ENCODE measurements at places on chromosomes 2 and 18.

DNA sequence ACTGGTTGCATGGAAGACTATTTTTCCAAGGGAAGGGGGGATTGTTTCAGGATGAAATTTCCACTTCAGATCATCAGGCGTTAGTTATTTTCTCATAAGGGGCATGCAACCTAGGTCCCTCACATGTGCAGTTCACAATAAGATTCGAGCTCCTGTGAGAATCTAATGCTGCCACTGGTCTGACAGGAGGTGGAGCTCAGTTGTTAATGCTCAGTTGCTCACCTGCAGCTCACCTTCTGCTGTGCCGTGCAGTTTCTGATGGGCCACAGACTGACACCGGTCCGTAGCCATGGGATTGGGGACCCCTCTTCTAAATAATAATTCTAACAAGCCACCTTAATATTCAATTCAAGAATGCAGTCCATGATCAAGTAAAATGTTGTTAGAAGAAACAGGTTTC, 34.9 kb downstream of the PLCL1 start:
- DNase-seq = no peak

- DNase-seq = no peak
These were observed 118.9 kb upstream of the NT5C1B start for GRCh38 chr2:18708203-18708715.

GRCh38 chr2:178859730-178860129, 52.5 kb upstream of the TTN start:
- no peak for DNase-seq

DNA sequence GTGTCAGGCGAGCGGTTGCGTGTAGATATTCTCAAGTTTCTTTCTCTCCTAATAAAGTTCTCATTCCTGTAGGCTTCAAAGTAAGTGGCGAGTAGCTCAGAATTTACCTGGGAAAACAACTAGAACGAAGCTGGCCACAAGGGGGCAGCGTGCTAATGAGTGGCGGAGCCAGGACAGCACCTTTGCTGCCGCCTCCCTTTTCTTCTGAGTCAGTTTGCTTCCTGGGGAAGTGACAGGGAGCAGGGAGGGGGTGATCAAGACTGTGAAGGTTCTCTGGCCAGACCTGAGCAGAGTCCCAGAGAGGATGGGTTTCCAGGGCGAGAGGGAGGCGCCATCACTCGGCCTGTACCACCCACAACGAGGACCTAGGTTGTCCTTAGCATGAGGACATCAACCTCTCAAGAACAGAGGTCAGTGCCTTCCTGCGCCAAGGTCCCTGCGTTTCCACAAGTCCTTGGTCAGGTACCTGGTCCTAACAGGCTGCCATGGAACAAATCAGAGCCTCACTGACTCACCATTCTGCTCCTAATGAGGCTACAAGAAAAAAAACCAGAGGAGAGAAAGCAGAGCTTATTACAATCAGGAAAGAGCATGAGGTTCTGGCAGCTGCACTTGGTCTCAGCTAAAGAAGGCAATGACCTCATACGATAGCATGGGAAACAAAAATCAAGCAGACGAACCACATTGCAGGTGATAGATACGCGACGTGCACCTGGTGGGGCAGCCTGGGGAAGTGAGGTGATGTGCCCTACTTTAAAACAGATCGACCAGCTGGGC, 98.7 kb downstream of the PLB1 start:
- DNase-seq = peak; percentile 52

DNA sequence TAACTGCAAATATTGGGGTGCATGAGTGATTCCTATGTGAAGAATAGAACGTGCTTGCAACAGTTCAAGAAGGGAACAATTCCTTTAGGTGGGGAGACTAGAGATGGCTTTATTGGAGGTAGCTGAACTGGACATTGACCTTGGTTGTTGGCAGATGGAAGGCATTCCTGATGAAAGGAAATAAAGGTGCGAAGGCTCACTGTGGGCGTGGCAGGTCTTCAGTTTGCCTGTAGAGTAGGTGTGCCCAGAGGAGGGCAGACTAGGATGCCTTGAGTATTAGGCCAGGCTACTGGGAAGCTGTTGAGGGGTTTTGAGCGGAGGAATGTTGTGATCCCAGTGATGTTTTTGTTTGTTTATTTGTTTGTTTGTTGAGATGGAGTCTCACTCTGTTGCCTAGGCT, 2.8 kb downstream of the SPR start:
- no peak for DNase-seq

DNA sequence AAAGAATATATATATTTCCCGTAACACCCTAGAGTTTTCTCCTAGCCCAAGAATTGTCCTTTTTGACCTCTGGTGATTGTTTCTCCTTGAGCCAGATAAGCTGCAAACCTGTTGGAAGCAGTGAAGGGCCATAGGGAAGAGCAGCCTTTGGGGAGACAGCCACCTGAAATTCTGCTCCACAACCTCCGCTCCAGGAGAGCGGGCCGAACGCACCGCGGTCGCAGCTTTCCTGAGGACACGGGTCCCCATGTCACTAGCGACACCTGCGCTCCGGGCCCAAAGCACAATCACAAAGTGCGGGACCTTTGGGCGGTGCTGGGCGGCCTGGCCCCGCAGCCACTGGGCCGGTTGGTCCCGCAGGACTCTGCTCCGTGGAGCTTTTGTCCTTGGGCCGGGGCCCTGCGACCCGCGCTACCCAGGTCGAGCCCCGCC, 557 bp upstream of the DSG2 start:
- no peak for DNase-seq

DNA sequence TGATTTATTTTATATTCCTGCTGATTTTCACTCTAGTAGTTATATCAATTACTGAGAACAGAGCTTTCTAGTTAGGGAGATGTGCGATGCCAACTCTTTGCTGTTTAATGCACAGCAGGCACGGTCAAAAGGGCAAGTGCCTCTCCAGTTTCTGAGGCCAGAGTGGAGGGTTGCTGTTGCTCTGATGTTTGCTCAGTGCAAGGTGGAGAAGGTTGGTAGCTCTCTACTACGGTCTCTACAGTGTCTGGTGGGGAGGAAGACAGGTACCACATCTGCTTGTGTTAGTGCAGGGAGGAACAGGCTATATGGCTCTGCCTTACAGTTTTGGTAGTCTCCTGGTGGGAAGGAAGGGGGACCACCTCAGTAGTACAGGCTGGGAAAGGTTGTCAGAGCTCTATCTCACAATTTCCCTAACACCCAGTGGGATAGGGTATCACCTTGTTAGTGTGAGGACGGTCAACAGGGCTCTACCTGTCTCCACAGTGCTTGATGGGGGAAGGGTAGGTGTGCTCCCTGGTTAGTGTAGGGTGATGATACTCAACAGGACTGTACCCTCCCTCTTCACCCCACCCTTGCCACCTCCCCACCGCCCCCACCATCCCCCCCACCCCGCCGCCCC, 85.9 kb downstream of the FANCL start:
- no peak for DNase-seq

GRCh38 chr2:25720575-25720974, 47.2 kb upstream of the DTNB start:
- no peak for DNase-seq

DNA sequence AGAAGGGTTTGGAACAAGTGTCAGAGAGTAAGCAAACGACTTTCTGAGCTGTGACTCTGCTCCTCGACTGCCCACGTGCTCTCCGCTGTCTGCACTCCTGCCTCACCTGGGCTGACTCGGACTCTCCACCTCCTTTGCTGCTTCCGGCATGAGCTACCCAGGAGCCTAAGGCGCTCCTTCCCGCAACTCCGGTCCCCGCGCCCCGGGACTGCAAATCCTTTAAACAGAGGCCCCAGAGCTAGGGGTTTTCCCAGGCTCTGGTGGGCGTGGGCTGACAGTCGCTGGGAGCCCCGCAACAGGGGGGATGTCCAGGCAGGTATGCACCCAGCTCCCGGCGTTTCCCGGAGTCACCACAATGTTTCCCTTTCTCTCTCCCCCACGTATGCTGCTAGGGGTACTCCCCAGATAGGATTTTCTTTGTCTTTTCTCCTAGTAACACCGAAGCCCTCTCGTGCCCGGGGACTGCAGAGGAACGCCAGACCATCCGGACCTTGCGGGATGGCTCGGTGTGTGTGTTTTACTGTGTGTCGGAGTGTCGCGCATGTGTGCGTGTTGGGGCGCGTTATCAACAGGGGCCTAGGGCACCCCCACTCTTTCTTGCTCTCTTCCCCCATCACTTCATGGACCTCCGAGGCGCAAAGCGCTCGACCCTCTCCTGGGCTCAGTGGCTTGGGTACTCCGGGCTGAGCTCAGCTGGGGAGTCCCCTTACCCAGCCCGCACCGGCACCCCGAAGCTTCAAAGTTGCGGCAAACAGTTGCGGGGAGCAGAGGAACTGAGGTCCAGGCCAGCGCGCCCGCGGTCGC, 691 bp upstream of the THSD7B start:
- no peak for DNase-seq

- DNase-seq = no peak
These were observed 41.6 kb upstream of the DPP10 start for GRCh38 chr2:114400890-114401289.

GRCh38 chr2:5766561-5766960, 74.4 kb downstream of the SOX11 start:
- DNase-seq = no peak

GRCh38 chr2:174764280-174765255, at the start of gene CHRNA1:
CHRNA1 (minus strand) TSS chr2:174764472; CDS start chr2:174764394, 78 bp downstream.
- DNase-seq = no peak

- no peak for DNase-seq
These were observed 79.8 kb downstream of the XRCC5 start for GRCh38 chr2:216188956-216189355.

- DNase-seq = no peak
These were observed 96.1 kb downstream of the NRP2 start for GRCh38 chr2:205778356-205778755.

- DNase-seq = no peak
These were observed 33.8 kb downstream of the ACVR1 start for GRCh38 chr2:157842106-157842879.

- DNase-seq = no peak
These were observed 87.2 kb downstream of the CTAGE1 start for GRCh38 chr18:22330508-22330907.

GRCh38 chr2:70964596-70965386, 13.6 kb upstream of the ANKRD53 start:
- DNase-seq = no peak

- DNase-seq = no peak
These were observed 3.3 kb upstream of the C18orf32 start for GRCh38 chr18:49490246-49490762.

GRCh38 chr18:42640160-42640559, 475.3 kb downstream of the RIT2 start:
- DNase-seq = no peak

- DNase-seq = no peak
These were observed 80.6 kb downstream of the CLIP4 start for GRCh38 chr2:29195796-29196195.

GRCh38 chr2:100957996-100958653, 44.0 kb upstream of the RPL31 start:
- no peak for DNase-seq

DNA sequence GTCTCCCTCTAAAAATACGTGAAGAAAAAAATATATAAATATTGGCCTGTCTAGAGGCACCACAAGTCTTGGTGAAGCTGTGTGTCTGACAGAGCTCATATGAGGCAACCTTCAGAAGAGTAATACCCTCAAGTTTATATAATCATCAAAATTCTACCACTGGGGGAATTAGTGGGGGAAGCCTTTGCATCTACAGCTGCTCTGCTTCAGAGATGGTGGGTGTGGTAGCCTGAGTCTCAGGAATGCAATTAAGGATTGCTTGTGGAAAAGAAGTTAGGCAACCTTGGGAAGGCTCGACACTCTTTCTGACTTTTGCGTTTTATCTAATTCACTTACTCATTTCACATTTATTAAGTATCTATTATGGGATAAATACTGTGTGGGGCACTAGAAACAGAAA, 17.4 kb downstream of the TPGS2 start:
- DNase-seq = no peak

DNA sequence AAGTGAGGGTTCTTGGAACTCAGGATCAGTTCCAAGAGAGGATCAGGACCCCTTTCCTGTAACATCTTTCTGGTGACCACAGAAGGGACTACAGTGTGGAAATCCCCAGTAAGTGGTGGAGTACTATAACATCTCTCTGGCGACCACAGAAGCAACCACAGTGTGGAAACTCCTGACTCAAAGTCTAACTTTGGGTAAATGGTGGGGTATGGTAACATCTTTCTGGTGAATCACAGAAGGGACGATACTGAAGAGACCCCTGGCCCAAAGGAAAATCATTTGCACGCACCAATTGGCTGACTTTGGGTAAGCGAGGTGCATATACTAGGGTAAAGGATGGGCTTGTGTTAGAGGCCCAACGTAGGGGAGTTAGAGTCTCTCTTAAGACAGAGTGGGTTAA, 56.3 kb upstream of the GULP1 start:
- no peak for DNase-seq

DNA sequence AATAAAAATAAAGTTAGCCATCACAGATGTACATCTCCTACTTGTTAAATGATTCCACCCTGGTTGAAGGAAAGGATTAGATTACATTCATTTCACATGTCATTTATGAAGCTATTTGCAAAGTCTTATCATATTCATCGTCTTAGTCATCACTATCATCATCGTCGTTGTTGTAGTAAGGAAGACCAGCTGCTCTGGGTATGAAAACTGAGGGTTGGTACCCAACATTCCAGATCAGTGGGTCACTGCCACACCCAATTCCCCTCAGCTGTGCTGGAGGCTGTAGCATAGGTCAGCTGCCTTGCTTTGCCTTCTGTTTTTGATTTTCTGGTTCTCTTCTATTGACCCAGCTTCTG, 20.9 kb upstream of the CCBE1 start:
- no peak for DNase-seq

GRCh38 chr18:10401930-10402329, 52.5 kb upstream of the APCDD1 start:
- DNase-seq = no peak

DNA sequence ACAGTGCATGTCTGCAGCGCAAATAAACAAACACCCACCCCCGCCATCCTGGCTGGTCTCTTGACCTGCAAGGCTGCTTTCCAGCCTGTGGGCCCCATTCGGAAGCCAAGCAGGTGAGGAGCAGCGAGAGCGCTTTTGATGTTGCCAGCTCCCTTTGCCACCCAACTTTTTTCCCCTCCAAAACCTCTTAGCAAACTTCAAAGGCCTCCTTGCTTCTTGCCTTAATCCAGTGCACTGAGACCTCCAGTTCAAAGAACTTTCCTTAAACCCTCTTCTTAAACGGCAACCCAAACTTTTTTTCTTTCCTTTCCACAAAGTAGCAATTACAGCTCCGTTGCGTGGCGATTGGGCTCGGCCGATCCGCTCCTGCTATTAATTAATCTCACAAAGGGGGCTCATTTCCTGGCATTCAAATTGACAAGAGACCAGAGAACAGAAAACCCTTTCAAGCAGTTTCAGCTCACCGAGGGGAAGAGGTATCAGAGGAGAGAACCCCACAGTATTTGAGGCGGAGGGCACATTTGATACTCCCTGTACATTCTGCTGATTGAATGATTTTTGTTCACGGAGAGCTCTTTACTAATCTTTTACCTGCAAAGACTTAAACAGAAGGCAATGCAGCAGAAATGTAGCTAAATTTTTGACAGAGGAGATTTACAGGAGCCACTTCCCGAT, 531.4 kb downstream of the TMEM182 start:
- no peak for DNase-seq
